ENCODE measurements at places on chromosomes 11 and 22.

GRCh38 chr11:6611092-6611962, 689 bp downstream of the TAF10 start:
- DNase-seq = no peak

DNA sequence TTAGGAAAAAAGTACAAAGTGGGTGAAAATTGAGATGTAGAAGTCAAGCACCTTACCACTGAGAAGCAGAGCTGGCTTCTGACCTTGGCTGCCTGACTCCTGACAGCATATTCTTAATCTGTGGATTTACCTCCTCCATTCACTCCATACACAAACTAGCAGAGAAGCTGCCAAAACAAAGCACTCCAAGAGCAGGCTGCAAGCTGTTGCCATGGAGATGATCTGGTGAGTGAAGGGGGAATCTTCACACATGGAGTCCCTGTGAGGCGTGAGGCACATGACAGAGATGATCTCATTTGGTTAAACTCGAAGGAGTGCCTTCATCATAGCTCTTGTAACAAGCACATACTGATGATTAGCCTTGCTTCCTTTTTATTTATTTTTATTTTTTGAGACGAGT, 16.1 kb downstream of the COMMD9 start:
- DNase-seq = no peak

- no peak for DNase-seq
Observed at GRCh38 chr11:100528872-100529416, 158.1 kb upstream of the ARHGAP42 start.

GRCh38 chr11:110272919-110273318, 23.5 kb downstream of the RDX start:
- DNase-seq = no peak

DNA sequence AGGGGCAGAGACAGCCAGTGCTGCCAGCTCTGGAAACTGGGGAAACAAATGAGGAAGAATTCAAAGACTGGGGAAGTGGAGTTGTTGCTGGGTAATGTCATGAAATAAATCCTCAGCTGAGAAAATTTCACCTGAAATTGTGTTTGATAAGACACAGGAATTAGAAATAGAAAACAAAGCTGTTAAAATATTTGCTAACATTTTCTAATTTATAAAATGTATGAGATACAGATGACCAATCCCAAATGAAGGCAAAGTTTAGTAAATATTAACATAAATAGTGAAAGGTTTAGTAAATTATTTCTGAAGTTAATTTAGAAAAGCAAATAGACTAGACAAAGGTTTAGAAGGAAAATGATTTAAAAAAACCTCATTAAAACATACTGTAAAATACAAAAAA, at the start of gene OR56A5:
OR56A5 (minus strand) TSS at position 101 of the 400 bp plus-strand sequence; CDS start at position 101, 0 bp downstream.
- no peak for DNase-seq

DNA sequence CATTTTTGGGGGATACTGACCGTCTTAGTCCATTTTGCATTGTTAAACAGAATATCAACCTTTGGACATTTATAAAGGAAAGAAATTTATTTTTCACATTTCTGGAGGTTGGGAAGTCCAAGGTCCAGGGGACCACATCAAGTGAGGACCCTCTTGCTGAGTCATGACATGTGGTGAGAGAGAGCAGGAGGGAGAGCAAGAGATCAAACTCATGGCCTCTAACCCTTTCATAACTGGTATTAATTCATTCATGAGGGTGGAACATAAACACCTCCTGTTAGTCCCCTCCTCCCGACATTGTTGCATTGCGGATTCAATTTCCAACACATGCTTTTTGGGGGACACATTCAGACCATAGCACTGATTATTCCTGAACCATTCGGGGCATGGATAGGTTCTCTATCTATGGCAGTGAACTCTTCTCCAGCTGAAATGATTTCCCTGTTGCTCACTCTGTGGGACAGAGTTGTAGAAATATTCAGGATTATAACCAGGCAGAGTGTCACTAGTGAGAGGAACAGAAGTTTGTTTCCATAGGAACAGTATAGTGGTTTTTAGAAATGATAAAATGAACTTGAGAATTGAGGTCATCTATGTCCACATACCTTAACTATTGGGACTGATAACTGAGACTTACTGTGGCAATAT, 88.2 kb upstream of the OR9Q1 start:
- DNase-seq = no peak

- DNase-seq = no peak
Observed at GRCh38 chr22:35568751-35569739, 28.4 kb downstream of the RASD2 start.

GRCh38 chr22:30094804-30095203, 14.5 kb downstream of the HORMAD2 start:
- DNase-seq = no peak

DNA sequence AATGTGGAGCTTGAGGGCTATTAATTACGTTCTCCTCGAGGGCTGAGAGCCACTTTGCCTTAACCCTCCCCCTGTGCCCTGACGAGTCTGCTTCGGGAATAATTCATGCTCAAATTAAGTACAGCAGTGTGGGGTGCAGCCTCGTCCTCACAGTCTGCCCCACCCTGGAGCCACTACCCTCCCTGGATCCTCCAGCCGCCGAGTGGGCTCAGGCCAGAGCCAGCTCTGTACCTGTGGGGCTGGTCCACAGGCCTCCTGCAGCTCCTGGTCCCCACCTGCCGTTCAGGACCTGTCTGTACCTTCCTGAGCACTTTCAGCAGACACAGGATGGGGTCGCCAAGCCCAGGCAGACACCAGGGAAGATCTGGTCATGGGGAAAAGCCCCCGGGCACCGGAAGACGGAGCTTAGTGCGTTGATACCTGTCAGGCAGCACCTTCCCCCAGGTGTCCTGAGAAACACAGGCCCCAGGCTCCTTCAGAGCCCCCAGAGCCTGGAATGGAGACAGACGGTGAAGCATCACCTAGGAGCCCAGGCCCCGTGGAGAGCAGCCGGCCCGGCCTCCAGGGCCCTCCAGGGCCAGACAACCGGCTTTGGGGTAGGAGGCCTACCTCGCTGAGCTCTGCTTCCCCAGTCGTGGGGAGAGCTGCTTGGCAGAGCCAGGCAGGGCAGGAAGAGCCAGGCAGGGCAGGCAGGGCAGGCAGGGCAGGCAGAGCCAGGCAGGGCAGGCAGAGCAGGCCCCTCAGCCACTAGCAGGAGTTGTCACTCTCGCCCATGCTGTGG, 9.7 kb downstream of the TSPAN32 start:
- DNase-seq = no peak

GRCh38 chr22:22362936-22363335, 118.3 kb downstream of the VPREB1 start:
- DNase-seq = no peak

- no peak for DNase-seq
Observed at GRCh38 chr11:134662629-134663360, 250.8 kb upstream of the B3GAT1 start.

DNA sequence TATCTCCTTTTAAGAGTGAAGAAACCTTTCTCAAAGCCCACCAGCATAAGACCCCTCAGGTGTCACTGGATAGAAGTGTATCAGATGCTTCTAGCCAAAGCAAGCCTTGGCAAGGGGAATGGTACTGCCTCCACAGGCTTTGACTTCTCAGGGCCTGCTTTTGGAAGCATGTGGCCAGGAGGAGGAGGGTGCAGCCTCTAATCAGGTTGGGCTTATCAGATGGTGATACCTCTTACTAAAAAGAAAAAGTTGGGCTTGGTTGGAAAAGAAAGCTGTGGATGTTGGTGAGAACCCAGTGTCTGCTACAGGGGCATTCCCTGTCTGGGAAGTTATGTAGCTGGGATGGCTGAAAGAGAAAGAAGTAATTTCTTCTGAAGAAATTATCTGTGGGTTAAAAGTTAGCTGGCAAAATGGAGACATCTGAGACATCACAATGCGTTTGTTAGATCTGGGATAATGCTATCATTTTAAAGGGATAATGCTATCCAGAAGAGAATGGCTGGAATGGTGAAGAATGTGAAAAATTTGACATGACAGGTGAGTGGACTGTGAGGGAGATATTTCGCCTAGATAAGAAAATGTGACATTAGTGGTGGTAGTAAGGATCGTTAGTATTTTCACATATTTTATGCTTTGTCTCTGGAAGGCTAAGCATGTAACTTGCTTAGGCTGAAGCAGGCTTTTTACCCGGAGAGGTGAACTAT, 7.2 kb downstream of the APLP2 start:
- DNase-seq = no peak

DNA sequence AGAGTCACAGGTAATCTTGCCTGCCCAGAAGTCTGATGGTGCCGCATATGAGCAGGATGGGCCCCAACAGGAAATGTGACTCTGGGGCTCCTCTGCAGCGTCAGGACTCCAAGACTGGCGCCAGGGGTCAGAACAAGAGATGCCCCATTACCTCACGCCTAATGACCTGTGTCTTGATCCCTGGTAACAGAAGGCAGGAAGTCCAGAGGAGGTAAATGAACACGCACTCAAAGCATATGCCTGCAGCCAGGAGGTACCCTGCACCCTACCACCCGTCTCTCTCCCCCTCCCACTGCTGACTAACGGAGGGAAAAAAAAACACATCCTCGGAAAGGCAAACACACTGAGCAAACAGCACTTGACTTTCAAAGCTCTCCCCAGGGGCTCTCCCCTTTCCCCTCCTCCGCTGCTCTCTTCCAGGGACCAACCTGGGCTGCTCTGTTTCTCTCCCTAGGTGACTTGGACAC, 37.3 kb downstream of the ABCC8 start:
- no peak for DNase-seq

Measured in naive thymus-derived CD8-positive, alpha-beta T cell (primary cell).